ENCODE measurements at places on chromosomes 5 and 9. TPM values are rescaled to one million over a fixed set of nuclear protein-coding genes. Genes with fewer than 3 reads are reported as not detected.

GRCh38 chr9:33649463-33649862, 125.4 kb downstream of the ANKRD18B start:
- DNase-seq = no peak
- H3K4me1 ChIP-seq = no peaks in the 10 kb centered on the region
- H3K27me3 ChIP-seq = peaks cover 83% of the 10 kb centered on the region
- H3K27ac ChIP-seq = no peak overlapping the region
- H3K36me3 ChIP-seq = no peaks in the 10 kb centered on the region

- no peak for DNase-seq
- H3K27me3 ChIP-seq = no peaks in the 10 kb centered on the region
- no peak overlapping the region for H3K4me3 ChIP-seq
- H3K27ac ChIP-seq = no peak overlapping the region
Measured at GRCh38 chr9:33434317-33435105, 12.9 kb downstream of the AQP3 start.

DNA sequence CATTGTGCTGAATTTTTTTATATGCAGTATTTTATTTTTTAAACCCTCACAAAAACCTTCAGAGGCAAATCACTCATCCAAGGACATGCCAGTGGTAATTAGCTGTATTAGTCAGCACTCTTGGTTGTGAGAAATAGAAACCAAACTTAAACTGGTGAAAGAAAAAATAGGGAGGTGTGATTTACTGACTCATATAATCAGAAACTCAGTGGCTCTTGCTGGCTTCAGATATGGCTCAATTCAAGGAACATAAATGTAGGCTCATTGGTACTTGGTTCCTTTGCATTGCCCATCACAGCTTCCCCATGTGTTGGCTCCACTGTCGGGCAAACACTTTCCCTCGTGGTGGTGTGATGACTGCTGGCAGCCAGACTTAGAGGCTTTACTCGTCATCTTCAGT, 497.2 kb downstream of the MAT2B start:
- peaks cover 3% of the 10 kb centered on the region for H3K4me1 ChIP-seq
- no peak overlapping the region for H3K4me3 ChIP-seq
- no peak overlapping the region for H3K27ac ChIP-seq
- DNase-seq = no peak
- no peaks in the 10 kb centered on the region for H3K27me3 ChIP-seq

- H3K4me1 ChIP-seq = peaks cover 22% of the 10 kb centered on the region
- H3K27ac ChIP-seq = peak overlapping the region; percentile 88
- no peak overlapping the region for H3K4me3 ChIP-seq
- peaks cover 6% of the 10 kb centered on the region for H3K36me3 ChIP-seq
- H3K27me3 ChIP-seq = no peaks in the 10 kb centered on the region
Measured at GRCh38 chr5:139725073-139725830, 70.4 kb upstream of the PSD2 start.

DNA sequence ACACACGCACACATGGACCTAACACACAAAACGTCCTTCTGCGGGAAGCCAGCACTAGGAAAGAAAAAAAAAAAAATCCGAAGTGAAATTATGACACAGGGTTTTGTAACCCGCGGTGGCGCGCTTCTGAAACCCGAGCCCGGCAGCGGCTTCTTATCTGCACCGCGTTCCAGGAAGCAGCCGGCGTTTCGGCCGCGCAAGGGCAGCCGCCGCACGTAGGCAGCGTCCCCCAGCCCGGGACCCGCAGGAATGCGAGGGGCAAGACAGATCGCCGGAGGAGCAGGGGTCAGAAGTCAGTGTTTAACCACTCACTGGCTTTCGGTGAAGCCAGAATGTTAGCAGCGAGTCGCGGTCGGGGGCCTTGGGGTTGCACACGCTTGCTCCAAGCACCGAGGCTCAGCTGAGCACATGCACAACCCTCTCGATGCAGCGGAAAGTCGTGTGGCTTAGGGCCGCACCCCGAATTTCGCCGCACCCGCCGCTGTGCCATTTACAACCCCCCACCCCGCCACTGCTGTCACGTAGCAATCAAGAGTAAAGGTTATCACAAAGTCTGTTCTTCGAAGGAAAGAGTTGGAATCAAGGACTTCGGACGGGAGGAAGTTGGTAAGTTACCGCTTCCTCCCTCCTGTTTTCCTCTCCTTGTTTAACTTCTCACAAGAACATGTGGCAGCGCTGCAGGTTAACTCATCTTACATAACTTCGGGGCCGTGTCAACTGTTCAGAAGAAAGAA, 167.9 kb downstream of the AUH start:
- H3K27me3 ChIP-seq = no peaks in the 10 kb centered on the region
- peaks cover 39% of the 10 kb centered on the region for H3K4me1 ChIP-seq
- peak; percentile 84 for DNase-seq
- peak overlapping the region; percentile 71 for H3K4me3 ChIP-seq
- peak overlapping the region; percentile 94 for H3K27ac ChIP-seq

PDE6A gene
- total RNA-seq = not detected

Data from osteocyte (in vitro differentiated cells).